ENCODE measurements at places on chromosomes 5 and 9.
A peak's percentile ranks its signal among the peaks of the same experiment; 100 is the strongest.

DNA sequence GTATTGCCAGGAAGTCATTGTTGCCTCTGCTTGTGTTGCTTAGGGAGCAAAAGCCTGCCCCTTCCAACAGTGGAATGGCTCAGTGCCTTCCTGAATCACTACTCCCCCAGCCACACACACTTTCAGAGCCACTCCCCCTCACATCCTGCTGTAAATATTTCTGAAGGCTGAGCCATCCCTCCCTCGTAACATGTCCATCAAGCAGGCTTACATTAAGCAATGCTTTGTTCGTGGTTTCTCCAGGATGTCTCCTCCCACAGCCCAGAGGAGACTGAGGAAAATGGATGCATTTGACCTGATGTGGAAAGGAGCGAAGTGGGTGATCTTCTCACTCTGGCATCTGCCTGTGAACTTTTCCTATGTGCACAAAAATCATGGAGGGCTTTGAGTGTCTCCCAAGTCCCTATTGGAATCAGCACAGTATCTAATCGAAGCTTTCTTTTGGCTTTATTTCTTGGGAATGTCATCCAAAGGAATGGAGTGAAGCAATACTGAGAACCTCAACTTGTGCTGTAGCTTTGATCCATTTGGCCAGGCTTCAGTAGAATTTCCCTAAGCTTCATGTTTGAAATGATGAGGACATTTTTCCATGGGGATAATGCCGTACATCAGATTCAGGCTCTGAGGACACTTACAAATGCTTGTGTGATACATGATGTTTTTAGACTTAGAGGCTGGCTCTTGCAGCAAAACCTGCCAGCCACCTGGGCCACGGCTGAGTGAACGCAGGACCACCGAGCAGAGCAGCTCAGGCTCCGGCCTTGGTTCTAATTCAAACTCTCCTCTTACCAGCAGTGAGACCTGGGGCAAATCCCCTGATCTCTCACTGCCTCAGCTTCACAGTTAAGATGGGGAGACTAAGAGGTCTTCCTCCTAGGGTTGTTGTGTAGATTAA, 389.1 kb downstream of the ENC1 start:
- DNase-seq = peak; percentile 93

- DNase-seq = no peak
Measured at GRCh38 chr9:136646827-136647711, 15.6 kb upstream of the EGFL7 start.

GRCh38 chr9:114718801-114719221, 36.8 kb upstream of the TEX48 start:
- no peak for DNase-seq

DNA sequence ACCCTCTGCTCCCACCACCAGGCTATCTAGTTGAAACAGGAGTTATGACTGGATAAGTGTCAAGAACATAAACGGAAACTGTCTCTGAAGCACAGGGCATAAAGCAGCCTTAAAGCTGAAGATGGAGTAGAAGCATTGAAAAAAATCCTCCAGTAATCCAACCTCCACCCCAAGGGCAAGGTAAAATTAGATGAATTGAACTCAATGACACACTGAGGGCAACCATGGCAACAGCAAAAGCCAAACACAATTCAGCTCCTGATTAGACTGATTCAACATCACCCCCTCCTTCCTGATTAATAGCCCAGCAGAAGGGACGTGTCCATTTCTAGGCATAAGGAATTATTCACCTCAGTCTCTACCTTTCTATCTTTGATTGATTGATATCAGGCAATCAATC, 183.2 kb upstream of the MAP3K1 start:
- no peak for DNase-seq

DNA sequence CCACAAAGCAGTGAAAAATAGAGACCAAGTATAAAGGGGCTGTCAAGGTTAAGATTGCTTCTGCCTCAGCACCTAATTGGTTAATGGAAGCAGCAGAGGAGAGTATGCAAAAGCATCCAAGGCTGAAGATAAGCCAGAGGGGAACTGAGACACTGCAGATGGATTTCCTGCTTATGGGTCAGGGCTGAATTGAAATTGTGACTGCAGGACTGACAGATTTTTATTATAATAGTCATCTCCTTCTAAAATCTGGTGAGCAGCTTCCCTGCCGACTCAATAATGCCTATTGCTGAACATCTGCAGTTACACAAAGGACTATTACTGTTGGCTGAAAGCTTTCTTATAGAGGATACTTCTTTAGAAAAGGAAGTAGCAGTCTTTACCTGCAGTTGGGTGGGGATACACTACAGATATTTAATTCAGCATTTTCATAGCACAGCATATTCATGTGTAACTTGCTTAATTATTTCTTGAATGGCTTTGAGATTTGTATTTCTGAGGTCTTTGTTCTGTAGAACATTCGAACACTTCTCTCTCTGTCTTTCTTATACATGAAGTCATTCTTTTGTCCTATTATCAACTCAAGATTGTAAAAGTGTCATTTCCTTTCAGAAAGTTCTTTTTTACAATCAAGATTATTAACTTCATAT, 363.0 kb upstream of the RIOK2 start:
- peak; percentile 52 for DNase-seq

- no peak for DNase-seq
Measured at GRCh38 chr9:89701221-89701798, 96.5 kb downstream of the GADD45G start.

DNA sequence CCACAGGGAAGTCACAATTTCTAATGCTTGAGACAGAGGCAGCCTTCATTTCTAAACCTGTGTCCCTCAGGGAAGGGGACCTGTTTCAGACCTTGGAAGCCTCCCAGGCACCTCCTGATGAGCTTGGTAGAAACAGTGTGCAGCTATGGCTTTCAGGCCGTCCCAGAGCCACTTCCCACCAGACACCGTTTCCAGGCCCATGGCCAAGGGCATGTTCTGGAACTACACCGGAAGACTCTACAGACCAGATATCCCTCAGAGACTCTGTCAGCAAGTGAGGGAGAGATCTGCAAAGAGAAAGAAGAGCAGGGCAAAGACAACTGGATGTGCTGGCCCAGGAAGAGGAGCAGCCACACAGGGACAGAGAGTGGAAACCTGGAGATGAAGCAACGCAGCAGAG, 82.2 kb upstream of the HSPA9 start:
- DNase-seq = no peak

- no peak for DNase-seq
Measured at GRCh38 chr5:34009610-34010009, 1.8 kb upstream of the AMACR start.

GRCh38 chr9:86512929-86513328, 158.7 kb upstream of the TUT7 start:
- DNase-seq = no peak

- DNase-seq = peak; percentile 50
Measured at GRCh38 chr9:38160613-38161215, 91.7 kb upstream of the SHB start.

DNA sequence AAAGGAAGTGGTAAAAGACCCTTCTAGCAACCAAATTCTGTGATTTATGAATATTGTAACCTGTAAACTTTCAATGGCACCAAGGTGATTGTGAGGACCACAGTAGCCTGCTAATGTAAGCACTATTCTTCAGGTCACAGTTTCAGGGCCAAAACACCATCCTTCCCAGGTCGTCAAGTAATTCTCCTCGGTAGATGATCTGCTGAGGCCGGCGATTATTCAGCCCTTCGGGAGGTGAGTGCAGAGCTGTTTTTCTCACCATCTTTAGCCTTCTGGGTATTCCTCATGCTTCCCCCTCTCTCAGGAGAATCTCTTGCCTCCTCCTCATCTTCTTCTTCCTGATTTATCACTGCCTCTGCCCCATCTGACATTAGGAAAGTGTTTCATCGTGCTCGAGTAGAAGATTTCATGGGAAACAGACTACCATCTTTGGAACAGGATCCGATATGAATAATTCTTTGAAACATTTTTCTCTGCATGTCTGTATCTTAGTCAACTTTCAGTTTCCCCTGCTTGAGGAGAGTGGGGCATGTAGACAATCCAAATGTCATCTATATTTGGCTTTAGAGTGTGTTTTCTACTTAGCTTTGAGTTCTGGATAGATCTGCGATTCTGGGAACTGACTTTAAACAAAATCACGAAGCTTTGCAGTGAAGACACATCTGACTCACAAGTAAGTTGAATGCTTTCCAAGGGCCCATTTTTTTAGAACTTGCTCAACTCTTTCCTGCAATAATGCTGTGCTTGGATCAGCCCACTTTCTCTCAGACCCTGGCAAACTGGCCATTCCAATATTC, 173.9 kb downstream of the AOPEP start:
- DNase-seq = peak; percentile 94

GRCh38 chr5:90833753-90834152, 275.2 kb downstream of the ADGRV1 start:
- DNase-seq = no peak

DNA sequence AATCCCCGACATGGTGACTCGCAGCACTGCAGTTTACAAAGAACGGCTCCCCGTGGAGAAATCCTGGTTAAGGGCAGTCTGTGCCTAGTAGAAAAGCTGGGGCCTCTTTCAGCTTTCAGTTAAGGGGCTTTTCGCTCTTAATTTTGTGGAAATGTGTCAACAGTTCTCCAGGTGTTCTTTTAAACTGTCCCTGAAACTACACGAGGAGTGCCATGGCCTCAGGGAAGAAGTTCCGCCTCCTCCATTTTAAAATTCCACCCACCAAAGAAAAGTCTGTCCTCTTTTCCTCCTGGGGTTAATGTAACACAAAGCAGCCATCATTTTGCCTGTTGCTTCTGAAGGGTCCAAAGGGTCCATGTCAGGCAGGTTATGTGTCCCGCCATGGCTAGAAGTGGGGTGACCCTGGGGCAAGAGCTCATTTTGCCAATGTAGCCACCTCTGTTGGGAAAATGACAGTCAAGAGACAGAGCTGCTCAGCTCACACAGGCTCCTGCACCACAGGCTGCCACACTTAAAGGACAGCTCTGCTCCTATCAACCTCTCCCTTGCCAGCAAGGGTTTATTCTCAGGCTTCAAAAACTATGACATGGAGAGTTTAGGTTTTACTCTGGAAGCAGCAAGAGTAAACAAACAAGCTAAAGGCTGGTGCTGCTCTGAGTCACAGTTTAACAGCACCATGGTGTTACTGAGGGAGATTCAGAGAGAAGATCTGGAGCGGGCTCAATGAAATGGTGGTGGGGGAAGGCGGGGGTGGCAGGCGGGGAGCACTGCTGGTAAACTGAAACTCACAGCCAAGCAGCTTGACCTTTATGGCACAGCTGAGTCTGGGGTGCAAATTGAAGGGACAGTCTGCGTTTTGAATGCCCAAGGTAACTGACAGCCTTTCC, 3.2 kb downstream of the WHRN start:
- DNase-seq = peak; percentile 51

GRCh38 chr5:147803926-147804325, 21.4 kb upstream of the JAKMIP2 start:
- no peak for DNase-seq

DNA sequence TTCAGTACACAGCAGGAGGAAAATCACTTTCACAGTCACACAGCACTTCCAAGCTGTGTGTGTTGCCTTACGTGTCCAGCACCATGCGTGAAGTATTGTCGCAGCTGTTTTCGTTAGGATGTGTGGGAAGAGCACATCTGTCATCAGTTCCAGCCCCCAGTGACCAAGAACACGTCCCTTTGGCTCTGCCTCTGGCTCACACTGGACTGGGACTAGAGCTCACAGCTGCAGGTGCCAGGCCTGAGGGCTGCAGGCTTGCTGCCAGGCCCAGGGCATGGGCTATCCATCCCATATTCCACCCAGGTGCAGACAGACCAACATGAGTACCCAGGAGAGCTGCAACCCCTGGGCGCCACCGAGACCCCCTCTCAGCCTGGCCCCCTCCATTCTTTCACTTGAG, 60.5 kb upstream of the ANKRD33B start:
- no peak for DNase-seq

- no peak for DNase-seq
Measured at GRCh38 chr9:89375191-89375760, 57.0 kb downstream of the SECISBP2 start.

DNA sequence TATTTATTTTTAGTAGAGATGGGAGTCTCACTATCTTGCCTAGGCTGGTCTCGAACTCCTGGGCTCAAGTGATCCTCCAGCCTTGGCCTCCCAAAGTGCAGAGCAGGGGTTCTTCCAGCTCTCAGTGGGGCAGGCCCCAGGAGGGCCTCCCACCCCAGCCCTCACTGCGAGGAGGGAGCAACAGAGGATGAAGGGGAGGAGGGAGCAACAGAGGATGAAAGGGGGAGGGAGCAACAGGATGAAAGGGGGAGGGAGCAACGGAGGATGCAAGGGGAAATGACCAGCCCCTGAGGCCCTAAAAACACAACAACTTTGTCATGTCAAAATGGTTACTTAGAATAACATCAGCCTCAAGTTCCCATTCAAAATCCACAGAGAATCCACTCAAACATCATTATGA, 10.0 kb downstream of the TRIM14 start:
- DNase-seq = no peak

Data from fibroblast of skin of back (primary cell).